ENCODE measurements at places on chromosomes 12 and 14.

DNA sequence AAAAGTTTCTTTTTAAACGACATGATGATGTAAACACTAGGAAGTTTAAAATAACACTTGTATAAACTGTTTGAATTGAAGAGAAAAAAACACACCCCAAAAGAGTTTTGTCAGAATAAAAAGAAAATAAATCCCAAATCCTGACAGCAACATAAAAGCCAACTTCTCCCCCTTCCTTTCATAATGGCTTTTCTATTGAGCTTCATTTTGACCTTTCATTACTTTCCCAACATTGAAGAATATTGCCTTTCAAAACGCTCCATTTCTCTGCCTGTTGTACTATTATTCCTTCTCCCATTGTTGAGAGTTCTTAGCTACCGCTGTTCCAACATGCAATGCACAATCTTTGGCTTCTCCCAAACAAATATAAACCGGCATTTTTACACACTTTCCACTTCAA, 448.5 kb downstream of the BCAT1 start:
- no peak for DNase-seq

- peak; percentile 44 for DNase-seq
Measured at GRCh38 chr14:51157012-51157411, 62.1 kb upstream of the TRIM9 start.

DNA sequence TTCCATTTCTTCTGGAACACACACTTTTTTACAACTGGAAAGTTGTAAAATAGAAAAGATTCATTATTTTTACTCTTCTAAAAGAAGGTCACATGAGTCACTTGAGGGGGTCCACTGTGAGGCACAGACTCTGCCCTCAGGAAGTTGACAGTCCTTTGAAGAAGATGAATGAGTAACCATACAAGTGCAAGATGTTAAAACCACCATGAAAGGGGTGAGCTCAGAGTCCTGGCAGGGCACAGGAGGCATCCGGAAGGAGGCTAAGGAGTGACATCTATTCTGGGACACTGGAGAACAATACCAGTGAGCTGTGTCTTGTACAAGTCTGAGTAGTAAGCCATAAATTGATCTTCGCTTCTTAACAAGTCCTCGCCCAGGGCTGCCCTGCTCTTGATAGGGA, 126.0 kb upstream of the FRMD6 start:
- no peak for DNase-seq

DNA sequence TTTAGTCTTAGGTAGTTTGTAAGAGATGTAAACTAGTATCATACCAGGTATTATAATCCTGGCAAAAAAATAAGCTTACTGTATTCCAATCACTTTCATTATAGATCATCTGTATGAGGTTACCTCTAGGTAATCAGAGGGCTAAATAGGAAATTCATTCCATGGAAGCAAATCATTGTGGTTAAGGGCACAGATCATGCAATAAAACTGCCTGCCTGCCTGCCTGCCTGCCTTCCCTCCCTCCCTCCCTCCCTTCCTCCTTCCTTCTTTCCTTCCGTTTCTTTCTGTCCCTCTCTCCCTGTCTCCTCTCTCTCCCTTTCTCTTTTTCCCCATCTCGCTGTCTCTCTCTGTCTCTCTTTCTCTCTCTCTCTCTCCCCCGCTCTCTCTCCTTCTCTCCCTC, 3.2 kb upstream of the CLEC9A start:
- DNase-seq: no peak

GRCh38 chr12:116294454-116295165, 17.1 kb upstream of the MED13L start:
- DNase-seq: no peak

- peak; percentile 95 for DNase-seq
Measured at GRCh38 chr14:68598621-68599447, 194.0 kb downstream of the ZFP36L1 start.

DNA sequence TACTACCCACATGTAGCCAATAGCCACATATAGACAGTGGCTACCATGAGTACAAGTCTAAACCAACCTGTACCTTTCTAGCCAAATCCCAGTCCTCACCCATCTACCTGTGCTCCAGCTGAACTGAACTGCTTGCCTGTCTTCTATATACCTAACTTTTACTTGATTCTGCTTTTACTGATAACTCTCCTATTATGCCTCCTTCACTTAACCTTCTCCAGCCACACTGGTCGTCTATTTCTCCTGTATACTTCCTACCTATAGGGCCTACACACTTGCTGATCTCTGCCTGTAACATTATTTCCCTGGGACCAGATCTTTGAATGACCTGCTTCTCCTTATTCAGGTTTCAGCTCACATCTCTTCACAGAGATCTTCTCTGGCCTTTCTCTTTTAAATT, 26.0 kb upstream of the MSRB3 start:
- DNase-seq: no peak

DNA sequence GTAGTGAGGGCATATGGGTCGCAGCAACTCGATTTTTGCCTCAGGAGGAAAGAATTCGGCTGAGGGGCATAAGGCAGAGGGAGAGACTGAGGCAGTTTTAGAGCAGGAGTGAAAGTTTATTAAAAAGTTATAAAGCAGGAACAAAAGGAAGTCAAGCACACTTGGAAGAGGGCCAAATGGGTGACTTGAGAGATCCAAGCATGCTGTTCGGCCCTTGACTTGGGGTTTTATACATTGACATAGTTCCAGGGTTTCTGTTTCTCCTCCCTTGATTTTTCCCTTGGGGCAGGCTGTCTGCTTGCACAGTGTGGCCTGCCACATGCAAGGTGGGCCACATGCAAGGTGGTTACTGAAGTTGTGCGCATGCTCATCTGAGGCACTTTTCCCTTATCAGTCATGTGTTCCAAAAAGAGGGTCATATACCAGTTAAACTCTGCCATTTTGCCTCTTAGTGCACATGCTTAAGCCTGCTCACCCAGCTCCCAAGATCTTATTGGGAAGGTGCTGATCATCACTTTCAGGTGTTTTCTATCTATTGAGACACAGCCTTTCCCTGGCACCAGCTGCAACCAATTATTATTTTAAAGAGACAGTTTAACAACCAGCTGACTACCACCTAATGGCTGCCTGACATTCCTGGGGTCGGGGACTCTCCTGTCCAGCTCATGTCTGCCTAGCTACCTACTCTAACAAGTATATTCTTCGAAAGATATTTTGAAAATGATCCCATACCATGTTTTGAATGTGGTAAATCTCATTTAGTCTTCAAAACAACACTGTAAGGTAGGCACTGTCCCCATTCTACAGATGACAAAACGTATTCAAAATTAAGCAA, 19.9 kb downstream of the PTGER2 start:
- DNase-seq: no peak

DNA sequence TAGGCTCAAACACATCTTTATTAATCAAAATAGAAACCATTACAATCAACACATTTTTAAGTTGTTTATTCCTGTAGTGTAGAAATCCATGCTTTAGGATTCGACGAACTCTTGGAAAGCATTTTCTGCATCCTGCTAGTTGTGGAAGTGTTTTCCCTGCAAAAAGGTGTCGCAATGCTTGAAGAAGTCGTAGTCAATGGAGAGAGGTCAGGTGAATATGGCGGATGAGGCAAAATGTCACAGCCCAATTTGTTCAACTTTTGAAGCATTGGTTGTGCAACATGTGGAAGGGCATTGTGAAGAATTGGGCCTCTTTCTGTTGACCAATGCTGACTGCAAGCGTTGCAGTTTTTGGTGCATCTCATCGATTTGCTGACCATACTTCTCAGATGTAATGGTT, 4.2 kb upstream of the ARID4A start:
- no peak for DNase-seq

DNA sequence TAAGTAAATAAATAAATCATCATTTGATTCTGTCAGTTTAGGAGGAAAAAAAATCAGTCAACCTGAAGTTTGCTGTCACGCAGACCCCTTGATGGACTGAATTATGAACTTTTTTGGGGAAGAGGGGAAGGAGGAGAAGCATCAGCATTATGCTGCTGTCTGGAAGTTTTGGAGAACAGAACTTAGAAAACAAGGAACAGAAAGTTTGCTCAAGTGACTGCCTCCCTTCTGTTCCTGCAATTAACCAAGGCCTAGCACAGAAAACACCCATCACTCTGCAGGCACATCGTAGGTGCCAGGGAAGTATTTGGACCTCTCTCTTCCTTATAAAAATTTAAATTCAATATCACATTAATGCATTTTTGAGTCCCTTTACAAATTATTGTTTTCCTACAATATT, 283.8 kb downstream of the VRK1 start:
- DNase-seq: peak; percentile 10

DNA sequence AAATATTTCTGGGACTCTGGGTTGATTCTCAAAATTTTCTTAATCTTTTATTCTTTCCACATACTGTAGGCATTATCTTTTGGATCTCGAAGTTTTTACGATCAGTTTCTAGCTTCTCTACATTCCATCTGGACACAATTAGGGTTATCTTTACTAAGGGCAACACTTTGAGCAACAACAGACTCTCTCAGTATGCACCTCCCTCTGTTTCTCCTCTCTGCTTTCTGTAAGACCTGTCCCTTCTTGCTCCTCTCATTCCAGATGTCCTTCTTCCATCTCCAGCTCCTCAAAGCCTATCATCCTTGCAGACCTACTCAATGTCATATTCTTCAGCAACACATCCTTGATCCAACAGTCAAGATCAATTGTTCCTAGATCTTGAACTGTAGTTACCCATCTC, 457.0 kb downstream of the SLC6A15 start:
- DNase-seq: no peak

DNA sequence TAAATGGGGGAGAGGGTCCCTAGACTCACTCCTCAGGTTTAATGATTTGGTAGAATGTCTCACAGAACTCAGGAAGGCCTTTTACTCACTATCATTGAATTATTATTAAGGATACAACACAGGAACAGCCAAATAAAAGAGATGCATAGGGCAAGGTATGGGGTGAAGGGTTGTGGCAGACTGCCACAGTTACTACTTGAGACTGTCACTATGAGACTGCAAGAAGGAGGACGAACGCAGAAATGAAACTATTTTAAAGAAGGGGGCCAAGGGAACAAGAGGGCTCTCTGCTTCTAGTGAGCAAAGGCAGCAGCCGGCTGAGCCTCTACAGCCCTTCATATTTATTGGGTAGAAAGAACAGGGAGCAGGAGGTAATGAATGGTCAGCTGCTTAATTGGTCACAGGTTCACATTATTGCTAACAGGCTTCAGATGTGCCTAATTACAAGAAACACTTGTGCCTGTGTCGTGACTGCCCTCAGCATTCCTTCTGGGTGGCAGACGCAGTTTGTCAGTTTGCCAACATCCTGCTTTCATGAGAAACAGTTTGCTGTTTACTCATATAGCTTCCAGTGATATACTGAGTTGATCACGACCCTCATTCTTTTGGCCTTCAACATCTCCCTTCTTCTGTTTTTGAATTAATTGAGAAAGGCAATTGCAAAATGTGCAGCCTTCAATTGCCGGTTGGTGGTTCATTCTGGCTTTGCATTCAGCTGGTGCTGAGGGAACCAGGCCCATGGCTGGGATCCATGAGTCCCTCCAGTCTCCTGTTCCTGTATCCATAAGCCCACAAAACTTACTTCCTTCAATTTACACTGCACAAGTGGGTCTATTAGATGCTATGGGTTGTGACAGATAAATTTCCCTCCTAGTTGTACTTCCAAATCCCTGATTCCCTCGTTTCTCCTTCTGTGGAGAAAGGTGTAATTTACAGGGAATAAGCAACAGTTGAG, 82.8 kb upstream of the PLEKHG7 start:
- no peak for DNase-seq

DNA sequence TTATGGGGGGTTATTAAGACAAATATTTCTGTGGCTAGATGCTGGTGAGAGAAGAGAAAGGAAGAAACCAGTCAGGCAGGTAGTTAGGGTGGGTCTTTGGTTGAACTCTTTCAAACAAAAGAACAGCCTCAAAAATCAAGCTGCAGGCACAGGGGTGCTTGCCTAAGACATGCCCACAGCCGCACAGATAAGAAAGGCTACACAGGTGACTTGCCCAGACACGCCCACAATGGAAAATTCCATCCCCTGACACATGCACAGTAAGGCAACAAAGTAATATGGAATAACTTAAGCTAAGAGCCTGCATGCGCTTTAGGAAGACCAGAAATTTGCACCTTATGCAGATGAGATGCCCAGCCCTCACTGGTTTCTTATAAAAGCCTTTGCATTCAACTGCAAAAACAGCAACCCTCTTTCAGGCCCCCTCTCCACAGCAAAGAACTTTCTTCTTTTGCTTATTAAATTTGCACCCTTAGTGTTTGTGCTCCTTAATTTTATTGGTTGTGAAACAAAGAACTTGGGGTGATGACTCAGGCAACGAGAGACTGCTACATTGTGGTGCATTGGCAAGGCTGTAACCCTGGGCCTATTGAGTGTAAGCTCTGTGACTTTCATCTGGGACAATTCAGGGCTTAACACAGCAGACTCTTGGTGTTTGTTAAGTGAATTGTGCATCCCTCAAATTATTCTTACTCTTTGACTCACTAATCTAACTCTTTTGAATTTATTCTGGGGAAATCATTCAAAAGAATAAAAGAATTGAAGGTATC, 149.4 kb downstream of the RPAP3 start:
- no peak for DNase-seq

GRCh38 chr12:91441993-91442952, 259.7 kb upstream of the DCN start:
- no peak for DNase-seq

DNA sequence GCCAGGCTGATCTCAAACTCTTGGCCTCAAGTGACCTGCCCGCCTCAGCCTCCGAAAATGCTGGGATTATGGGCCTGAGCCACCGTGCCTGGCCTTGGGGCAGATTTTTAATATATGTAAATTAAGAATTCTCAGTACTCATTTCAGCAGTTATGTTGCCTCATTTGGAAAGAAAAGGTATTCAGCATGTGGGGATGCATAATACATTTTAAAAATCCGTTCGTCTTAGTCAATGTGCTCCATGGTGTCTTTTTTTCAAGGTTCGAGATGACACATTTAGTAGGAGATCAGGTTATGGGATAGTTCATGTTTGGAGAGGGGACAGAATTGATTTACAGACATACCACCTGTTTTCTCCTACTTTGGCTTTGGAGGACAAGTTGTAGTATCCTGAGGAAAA, 10.2 kb downstream of the SYNE2 start:
- no peak for DNase-seq

- DNase-seq: peak; percentile 50
Measured at GRCh38 chr12:51448618-51449256, 24.1 kb downstream of the SLC4A8 start.

DNA sequence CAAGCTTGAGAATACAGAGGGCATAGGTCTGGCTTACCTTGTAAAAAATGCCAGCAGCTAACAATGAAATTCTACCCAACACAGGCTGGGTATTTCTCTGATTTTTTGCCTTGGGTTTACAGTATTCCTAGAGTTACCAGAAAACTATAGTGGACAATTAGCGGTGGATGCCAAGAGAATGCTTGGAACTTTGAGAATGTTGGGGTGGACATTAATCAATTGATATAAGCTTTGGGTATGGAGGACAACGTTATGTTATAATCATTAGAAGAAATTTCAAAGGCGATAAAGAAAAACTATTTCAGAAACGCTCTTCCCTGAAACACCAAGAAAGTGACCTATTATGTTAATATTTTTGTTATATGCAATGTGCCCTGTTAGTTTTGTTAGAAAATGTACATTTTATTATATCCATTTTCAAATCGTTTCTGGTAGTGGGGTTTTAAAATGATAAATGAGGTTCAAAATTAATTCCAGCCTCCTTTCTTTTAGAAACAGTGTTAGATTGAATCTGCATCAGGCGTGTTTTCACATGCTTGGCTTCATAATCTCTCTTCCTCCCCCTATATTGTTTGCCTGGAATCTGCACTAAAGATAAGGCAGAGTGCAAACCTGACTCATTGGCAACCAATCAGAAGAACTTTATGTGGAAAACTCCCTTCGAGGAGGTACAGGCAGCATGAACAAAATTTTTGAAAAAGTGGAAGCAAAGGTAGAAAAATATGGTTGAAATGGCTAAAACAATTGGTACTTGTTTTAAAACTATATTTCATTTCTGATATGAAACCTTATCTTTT, 1.4 kb upstream of the PTPRQ start:
- no peak for DNase-seq

- peak; percentile 70 for DNase-seq
Measured at GRCh38 chr12:4323396-4323795, 2.4 kb downstream of the TIGAR start.
